ENCODE measurements at places on chromosomes 11 and 22.

DNA sequence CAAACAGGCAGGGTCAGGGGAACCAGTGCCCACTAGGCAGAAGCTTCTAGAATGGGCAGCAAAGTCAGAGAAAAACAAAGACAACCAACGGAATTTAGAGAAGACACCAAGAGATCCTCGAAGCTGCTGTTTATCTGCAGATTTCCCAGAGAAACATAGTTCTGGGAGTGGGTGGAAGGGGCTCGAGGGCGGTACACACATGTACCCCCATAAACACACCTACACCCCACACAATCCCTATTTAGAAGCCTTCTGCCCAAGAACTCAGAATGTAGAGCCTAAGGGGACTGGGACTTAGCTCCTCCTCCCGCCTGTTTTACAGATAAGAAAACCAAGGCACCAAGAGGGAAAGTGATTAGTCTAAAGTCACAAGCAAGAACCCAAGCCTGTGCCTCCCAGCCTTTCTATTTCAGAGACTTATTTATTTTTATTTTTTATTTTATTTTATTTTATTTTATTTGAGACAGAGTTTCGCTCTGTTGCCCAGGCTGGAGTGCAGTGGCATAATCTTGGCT is 6.4 kb downstream of the NPTXR start:
- no peak for DNase-seq

DNA sequence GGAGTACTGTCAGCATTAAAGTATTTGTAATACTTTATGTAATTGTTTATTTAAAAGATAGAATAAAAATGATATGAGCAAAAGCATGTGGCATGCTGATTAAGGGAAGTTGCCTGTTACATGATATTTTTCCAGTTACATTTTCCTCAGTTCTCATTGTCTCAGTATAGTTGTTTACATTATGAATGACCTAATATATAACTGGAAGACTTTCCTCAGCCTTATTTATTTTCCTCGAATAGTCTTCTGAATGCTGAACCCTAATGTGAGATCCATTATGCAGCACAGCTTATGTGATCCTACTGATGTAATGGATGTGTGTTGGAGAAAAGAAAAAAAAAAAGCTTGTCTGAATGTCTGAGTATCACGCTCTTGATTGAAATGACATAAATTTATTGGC is 95.5 kb downstream of the LUZP2 start:
- no peak for DNase-seq

DNA sequence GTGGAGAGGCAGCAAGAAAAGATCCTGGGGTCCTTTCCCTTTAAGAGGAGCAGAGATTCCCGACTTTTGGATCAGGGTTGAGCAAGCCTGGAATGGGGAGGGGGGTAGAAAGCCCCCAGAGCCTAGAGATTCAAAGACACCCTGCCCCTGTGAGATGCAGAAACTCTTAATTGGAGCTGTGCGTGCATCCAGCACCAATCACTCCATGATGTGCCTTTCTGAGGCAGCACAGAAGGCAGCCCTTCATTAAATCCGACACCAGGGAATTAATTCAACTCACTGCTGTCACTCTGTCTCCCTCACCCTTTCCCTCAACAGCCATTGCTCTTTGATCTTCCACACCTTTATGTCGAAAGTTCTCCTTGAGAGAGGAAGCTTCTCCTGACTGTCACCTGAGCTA is 43.0 kb downstream of the DSCAML1 start:
- DNase-seq = no peak

- DNase-seq = no peak
These were observed 103.7 kb downstream of the CCDC81 start for GRCh38 chr11:86478348-86478747.

DNA sequence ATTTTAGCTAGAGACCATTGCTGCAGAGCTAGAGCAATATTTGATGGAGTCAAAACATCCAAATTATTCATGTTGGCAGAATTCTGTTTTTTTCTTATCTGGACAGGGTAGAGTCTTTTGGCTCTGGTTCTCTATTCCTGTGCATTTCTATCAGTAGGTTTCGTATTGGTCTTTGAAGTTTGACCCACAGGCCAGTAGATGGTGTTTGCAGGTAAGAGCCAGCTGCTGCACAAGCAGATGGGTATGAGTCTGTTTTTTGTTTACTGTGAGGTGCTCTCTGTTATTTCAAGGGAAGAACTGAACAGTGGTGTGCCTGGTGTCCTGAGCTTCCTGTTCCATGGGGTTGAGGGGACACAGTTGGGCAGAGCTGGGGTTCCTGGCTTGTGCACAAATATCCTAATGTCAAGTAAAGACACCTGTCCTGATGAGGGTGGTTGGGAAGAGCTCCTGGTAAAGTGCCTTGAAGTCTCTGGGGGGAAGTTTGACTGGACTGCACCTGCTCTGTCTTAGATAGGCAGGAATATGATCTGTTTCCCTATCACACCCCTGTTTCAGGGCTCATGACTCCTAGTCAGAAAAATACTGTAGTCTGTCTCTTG is 34.0 kb upstream of the SLC22A25 start:
- DNase-seq = no peak

DNA sequence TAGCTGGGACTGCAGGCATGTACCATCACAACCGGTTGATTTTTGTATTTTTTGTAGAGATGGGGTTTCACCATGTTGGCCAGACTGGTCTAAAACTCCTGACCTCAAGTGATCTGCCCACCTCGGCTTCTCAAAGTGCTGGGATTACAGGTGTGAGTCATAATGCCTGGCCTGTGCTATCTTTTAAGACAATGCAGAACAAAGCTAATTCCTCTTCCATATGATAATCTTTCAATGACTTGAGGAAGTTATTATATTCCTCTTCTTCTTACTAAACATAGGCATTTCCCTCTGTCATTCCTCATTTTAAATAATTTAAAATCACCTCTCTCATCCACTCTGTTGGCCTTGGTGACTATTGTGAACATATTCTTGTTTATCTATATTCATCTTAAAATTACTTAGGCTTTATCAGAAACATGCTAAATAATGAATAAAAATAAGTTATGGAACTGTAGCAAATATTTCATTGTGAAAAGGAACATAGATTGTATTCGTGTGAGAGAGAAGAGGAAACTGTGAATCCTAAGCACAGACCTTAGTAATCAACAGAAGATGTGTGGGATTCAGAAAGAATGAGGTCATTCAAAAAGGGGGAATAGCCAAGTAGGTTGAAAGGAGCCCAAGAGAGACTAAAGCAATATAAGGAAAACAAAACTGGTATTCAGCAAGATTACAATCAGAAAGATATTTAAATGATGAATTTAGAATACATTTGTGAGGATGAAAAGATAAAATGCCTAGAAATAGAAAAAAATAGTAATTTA is 269.4 kb downstream of the TTC28 start:
- no peak for DNase-seq

- DNase-seq = no peak
These were observed 81.7 kb downstream of the C11orf91 start for GRCh38 chr11:33618956-33619355.

DNA sequence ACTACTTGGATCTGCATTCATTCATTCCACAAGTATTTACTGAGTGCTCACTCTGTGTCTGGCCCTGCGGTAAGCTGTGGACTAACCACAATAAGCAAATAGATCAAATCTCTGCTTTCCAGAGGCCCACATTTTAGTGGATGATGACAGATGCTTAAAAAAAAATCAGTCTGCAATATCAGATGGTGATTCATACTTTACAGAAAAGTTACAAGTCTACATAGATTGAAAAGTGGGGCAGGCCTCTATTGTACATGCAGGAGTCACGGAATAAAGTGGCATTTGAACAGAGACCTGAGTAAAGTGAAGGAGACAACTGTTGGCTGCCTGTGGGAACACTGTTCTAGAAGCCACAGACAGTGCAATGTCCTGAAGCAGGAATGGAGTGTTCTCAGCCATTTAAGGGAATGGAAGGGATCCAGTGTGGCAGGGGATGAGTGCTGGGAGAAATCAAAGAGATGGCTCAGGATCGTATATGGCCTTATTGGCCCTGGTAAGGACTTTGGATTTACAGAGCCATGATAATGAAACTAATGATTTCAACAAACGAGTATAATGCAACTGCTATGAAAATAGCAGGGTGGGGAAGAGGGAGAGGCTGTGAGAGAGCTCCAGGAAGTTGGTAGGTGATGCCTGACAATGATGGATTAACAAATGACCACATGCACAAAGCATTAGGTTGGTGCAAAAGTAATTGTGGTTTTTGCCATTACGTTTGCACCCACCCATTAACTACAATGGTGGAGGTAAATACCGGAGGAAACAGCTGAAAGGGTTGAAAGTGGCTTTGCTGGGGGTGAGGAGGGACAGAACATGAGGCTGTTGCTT is 31.1 kb downstream of the TMEM45B start:
- no peak for DNase-seq

DNA sequence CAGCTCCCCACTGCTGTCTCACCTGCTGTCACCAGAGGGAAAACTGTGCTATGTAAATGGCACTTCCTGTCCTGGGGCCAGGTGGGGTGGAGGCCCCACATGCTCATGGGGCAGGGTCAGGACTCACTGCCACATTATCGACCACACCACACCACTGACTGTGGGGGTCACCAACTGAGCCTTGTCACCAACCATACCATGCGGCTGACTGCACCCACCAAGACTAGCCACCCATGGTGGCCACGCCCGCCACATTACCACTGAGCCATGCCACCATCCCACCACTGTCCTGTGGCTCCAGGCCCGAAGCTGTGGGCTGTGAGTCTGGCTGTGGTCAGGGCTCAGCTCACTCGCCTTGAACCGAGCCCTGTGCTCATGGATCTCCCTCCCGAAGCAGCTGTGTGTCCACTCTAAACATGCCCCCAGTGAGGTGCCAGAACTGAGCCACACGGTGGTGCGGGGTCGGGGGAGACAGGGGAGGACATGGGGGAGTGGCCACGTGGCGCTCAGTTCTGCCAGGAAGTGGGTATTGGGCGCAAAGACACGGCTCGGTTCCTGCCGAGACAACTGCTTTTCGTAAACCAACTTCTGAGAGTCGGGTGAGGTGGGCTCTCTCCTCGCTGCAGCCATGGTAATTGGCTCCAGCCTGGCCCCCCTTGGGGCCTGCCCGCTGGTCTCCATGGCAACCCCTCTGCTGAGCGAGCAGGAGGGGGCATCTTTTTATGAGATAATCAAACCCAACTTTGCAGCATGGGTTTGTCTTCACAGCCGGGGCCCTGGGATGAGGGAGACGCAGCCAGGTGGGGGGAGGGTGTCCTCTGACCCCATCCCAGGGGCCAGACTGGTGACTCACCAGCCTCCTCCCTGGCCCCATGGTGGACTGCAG is 23.2 kb downstream of the RTN4R start:
- no peak for DNase-seq

- no peak for DNase-seq
These were observed 57.5 kb downstream of the PTPRJ start for GRCh38 chr11:48037709-48038468.

- DNase-seq = no peak
These were observed 40.4 kb upstream of the IGLL5 start for GRCh38 chr22:22847241-22847640.
